Natural killer cell treated with Interleukin-12 subunit alpha and Interleukin-12 subunit beta and Interleukin-15 and Interleukin-18, amount 100 ng/mL, for 72 hours (primary cell): ENCODE measurements at places on chromosomes 13 and 19. TPM values are rescaled to one million over a fixed set of nuclear protein-coding genes. Genes with fewer than 3 reads are reported as not detected.

Gene FREM2
- not detected for total RNA-seq

Gene MRPL54
- 75.1 TPM for total RNA-seq

DNA sequence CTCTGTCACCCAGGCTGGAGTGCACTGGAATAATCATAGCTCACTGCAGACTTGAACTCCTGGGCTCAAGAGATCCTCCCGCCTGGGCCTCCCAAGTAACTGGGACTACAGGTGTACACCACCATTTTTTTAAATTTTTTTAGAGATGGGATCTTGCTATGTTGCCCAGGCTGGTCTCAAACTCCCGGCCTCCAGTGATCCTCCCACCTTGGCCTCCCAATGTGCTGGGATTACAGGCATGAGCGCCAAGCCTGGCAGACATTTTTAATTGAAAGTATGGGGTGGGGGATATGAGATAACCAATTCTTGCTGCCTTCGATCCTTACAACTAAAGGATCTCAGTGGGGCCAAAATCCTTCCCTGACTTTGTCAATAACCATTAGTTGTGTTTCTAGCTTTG lies 91.8 kb downstream of the ZNF557 start:
- DNase-seq, result no peak
- H3K36me3 ChIP-seq, result no peaks in the 10 kb centered on the region
- no peak overlapping the region for H3K27ac ChIP-seq
- no peak overlapping the region for H3K4me3 ChIP-seq
- H3K4me1 ChIP-seq, result no peaks in the 10 kb centered on the region
- no peaks in the 10 kb centered on the region for H3K27me3 ChIP-seq

Gene IQCN
- total RNA-seq, result 1.5 TPM

Gene SERTAD1
- total RNA-seq, result 21.5 TPM
